T-helper 2 cell treated with Interferon-gamma antibody and Interleukin-4, amounts not matched to agents 5 μg/mL and 100 μg/mL, for 36 hours (primary cell): ENCODE measurements at places on chromosomes 2 and 18.

- DNase-seq = no peak
Measured at GRCh38 chr2:192123847-192124246, 70.9 kb downstream of the TMEFF2 start.

- no peak for DNase-seq
Measured at GRCh38 chr2:121577381-121577780, 46.7 kb downstream of the RNU4ATAC start.

- DNase-seq = no peak
Measured at GRCh38 chr2:107635883-107636282, 190.8 kb upstream of the RGPD4 start.

- DNase-seq = no peak
Measured at GRCh38 chr18:28063271-28063761, 113.6 kb downstream of the CDH2 start.

DNA sequence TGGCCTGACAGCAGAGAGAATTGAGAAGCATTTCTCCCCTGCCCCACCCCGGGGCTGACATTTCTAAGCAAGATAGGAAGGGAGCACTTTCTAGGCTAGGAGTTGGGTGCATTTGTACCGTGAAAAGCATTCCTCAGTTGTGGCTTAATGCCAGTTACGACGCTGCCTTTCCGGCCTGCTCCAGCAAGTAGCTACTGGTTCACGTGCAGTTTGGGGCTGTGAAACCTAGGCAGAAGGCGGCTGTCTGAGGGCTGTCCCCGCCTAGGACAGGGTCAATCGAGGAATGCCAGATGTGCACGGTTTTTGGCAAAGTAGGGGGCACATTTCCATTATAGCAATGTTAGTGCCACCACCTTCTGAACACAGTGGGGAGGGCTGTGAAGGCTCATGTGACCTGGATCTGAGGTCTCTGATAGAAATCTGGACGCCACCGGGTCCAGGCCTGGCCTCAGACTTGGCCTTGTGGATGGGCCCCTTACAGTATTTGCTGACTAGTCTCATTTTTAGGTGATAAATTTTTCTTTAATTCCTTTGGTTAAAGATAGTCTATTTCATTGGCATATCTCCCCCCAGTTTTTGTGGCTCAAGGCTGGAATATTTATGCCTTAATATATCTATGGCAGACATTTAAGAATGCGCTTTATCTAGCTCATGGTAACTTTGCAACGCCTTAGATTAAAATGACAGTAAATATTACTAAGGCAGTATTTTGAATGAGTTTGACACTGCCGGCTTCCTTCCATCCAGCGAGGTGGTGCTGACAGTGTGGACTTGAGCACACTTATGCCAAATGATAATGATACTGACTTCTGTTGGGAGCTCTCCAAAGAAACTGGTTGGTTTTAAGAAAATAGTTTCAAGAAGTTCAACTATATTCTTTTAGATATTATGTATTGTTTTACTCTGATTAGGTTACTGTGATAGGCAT is 78.7 kb downstream of the LPIN1 start:
- no peak for DNase-seq

- no peak for DNase-seq
Measured at GRCh38 chr2:231189571-231190495, 8.6 kb upstream of the ARMC9 start.

- no peak for DNase-seq
Measured at GRCh38 chr18:71850602-71851001, 693.5 kb downstream of the CBLN2 start.

- DNase-seq = no peak
Measured at GRCh38 chr2:170917219-170917913, 11.7 kb upstream of the GORASP2 start.

- no peak for DNase-seq
Measured at GRCh38 chr18:58288921-58289797, 245.1 kb downstream of the NEDD4L start.

DNA sequence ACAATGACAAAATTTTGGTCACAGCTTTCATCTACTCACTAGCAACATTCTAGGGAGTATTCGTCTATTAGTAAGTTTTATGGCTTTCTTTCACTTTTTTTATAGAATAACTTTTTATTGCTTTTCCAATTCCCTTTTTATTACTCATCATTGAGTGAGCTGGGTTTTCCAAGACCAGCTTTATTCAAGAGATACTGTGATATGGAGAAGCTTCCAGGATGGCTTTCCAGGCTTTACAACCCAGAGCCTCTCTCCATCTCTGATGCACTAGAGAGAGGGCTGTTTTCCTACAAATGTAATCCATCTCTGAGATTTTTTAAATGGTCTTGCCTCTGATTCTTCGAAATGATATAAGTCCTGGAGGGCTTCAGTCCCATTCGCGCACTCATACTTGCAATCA is 118.3 kb downstream of the LDLRAD4 start:
- DNase-seq = no peak

DNA sequence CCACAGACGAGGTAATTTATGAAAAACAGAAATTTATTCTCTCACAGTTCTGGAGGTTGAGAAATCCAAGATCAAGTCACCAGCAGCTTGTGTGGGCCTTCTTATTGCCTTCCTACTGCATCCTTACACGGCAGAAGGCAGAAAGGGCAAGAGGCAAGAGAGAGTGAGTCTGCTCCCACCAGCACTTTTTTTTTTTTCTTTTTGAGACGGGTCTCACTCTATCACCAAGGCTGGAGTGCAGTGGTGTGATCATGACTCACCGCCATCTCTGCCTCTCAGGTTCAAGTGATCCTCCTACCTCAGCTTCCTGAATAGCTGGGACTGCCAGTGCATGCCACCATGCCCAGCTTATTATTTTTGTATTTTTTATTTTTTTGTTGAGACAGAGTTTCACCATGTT is 78.5 kb upstream of the HK2 start:
- no peak for DNase-seq

DNA sequence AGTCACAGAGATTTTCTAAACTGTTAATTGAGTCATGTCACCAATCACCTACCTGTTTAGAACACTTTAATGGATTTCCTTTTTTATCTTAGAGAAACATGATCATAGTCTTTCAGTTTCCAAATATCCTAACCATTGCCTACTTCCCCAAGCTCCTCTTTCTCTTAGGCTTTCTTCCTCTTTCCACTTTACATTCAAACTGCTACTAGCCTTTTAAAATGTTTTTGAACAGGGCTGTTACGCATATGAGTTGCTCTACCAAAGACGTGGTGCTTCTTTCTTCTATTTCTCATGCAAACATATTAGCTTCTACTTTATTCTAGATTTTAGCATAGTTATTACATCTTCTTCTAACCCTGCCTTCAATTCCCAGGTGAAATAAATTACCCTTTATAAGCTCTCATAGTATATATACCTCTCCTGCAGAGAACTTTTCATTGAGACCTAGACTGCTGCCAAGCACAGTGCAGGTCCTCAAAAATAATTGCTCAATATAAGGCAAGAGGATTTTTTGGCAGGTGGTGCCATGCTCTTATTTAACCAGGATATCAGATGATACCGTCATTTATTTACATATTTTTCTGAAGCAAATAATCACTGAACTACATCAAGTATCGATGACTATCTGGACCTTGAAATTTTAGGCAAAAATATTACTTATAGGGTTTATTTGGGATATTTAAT is 937.1 kb downstream of the TSN start:
- DNase-seq = no peak

- no peak for DNase-seq
Measured at GRCh38 chr2:71536226-71536671, 82.9 kb downstream of the DYSF start.

DNA sequence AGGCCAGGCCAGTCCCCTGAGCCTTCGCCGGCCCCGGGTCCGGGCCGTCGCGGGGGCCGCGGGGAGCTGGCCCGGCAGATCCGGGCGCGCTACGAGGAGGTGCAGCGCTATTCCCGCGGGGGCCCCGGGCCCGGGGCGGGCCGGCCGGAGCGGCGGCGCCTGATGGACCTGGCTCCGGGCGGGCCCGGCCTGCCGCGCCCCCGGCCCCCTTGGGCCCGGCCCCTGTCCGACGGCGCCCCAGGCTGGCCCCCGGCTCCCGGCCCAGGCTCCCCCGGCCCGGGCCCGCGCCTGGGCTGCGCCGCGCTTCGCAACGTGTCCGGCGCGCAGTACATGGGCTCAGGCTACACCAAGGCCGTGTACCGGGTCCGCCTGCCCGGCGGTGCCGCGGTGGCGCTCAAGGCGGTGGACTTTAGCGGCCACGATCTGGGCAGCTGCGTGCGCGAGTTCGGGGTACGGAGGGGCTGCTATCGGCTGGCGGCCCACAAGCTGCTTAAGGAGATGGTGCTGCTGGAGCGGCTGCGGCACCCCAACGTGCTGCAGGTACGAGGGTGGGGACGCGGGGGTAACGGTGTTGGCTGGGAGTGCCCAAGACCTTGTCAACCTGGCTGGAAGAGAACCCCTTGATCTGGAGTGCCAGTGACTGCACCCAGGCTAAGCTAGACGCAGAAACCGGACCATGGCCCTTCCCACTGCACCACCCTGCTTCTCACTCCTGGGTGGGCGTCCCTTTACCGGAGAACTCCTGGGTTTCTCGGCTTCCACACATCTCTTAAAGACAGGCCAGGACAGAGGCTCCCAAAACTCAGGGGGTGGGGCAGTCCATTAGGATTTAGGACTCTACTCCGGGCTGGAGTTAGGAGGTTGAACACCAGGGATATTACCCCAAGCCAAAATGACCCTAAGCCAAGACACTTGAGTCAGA is 739 bp downstream of the PKDCC start:
- no peak for DNase-seq

DNA sequence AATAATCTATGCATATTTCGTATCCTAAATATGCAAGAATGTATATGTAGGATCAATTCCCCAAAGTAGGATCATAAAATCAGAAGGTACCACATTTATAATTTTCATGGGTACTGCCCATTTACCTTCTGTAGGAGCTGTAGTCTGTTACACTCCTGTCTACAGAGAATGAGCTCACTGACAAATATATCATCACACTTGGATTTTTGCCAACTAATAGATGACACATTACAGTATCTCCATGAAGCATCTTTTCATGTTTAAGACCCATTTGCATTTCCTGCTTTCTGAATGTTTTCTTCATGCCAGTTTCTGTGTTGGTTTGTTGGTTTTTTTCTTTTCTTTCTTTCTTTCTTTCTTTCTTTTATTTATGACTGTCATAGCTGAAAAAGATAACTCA is 70.9 kb upstream of the EML6 start:
- no peak for DNase-seq

DNA sequence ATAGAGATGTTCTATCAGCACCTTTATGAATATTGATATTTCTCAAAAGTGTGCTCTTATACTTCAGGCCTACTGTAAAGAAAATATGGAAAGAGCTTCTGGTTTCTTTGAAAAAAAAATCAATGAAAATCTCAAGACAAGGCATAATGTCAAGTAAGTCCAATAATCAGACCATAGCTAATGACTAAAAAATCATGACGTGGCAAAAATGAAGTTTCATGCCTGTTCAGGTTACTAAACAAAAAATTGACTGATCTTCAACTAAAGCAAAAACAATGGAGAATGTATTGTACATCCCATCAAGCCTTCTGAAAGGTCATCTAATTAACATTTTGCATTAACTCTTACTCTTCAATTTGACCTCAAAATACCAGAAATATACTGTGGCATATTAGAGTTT is 824.4 kb downstream of the EPHA4 start:
- DNase-seq = no peak

- no peak for DNase-seq
Measured at GRCh38 chr18:49249521-49249920, 210.9 kb downstream of the DYM start.

GRCh38 chr2:209834767-209835166 is 63.1 kb downstream of the UNC80 start:
- no peak for DNase-seq

GRCh38 chr2:187580462-187581124 is 26.4 kb upstream of the TFPI start:
- no peak for DNase-seq

DNA sequence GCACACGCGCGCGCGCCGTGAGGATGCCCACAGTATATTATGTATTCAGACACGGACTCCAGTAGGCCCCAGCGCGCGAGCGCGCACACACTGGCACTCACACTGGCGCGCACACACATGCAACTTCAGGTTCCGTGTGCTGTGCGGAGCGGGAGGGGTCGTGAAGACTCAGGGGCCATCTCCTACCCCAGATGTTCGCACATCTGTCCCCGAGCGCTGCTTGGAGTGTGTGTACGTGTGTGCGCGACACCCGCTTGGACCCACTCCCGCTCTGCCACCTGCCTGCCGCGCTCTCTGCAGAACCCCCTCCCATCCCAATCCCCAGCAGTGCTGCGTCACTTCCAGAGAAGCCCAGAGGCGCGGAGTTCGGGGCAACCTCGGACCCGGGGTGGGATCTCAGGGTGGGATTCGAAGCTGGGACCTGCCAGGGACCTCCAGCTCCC is 2.6 kb downstream of the NRP2 start:
- no peak for DNase-seq

- no peak for DNase-seq
Measured at GRCh38 chr2:141380008-141380979, 750.5 kb downstream of the LRP1B start.

- DNase-seq = no peak
Measured at GRCh38 chr2:195382186-195382585, 274.8 kb upstream of the SLC39A10 start.

- DNase-seq = no peak
Measured at GRCh38 chr2:212427638-212428037, 111.0 kb downstream of the ERBB4 start.

GRCh38 chr18:31079973-31080372 is 22.2 kb downstream of the DSC2 start:
- no peak for DNase-seq

DNA sequence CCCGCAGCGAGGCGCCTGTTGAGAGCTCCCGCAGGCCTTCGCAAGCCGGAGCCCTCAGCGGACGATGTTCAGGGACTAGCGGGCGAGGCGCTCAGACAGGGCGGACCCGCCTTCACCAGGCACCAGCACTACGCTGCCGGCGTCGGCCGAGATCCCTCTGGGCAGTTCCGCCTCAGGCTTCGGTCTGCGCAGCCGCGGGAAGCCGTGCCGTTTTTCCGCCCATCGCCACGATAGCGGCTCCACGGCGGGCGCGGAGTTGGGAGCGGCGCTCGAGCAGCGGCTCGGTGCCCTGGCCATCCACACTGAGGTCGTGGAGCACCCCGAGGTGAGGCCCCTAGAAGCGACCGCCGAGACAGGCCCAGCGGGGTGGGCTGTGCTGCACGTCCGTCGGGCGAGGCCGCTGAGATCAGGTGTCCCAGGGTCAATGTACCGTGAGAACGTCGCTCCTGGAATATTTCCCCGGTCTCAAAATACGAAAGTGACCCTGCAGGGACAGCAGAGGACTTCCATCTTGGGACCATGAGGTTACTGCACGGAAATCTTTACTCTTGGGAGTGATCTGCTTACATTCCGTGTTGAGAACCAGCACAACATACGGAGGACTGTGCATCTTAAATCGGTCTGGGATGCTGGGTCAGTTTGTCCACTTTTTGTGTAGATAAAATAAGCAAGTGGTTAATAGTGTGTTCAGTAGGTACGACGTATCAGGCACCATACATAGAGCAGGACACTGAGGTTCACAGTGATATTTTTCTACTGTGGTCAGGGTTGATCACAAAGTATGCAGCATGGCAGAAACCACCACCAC is 13.3 kb upstream of the MTIF2 start:
- DNase-seq = peak; percentile 88
